ENCODE measurements at places on chromosomes 1 and 21. TPM values are rescaled to one million over a fixed set of nuclear protein-coding genes. Genes with fewer than 3 reads are reported as not detected.

DNA sequence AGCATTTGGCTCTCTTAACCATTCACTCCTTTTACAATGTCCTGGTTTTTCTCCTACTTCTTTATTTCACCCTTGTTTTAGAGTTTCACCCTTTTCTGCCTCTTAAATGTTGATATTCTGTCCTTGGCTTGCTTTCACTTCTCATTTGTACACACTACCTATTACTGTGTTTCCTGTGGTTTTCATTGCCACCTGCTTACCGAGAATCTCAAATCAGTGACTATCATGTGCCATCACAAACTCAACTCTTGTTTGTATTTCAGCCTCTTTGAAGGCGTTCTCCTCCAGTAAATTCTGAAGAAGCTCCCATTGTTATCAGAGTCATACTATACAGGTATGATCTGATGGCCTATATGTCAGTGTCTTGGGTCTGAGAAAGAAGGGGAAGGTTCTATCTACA is 65.7 kb downstream of the NPHS2 start:
- no peak for DNase-seq

AMY1B gene
- not detected for total RNA-seq

GRCh38 chr1:2639203-2639602 is 6.4 kb upstream of the MMEL1 start:
- no peak for DNase-seq

DNA sequence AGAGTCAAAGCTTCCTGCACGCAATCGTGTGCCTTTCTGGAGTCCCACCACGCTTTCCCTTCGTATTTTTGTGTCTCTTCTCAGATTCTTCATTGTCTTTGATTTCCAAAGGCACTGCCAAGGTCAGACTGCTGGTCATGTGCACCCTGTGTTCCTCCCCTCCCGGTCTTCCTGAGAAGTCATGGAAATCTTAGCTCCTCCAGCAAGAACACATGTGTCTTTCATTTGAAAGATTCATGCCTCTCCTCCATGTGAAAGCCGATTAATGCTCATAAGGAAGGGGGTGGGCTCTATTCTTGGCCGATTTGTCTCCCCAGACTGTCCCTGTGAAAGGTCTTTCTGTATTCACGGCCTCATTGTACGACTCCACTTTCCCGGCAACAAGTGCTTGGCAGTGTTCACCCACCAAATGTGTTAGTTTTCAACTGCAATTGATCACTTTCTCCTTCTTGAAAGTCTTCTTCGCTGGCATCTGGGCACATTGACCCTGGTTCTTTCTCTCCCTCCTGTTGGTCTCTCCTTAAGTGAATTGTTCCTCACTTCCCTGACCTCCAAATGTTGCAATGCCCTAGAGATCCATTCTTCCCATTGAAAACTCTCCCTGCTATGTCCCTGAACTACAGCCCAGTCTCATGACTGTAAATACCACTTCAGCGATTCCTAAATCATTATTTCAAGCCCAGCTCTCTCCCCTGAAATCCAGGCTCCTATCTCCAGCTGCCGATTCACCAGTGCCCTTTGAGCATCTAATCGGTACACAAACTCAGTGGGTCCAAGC is 25.4 kb downstream of the MX2 start:
- DNase-seq, result no peak

GRCh38 chr1:228046421-228047182 is 35.9 kb upstream of the ARF1 start:
- no peak for DNase-seq

DNA sequence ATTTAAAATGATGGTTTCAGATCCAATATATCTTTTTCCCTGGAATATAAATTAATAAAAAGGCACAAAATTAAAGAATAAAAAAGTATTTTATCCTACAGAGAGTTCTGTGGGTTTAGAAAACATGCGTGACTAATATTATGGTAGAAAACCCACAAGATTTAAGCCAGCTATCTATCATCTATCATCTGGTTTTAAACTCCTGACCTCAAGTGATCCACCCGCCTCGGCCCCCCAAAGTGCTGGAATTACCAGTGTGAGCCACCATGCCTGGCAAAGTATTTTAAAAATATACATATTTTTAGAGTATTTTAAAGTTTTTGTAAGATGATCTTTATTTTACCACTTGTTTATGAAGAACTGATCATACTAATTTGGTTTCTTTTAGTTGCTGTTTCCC is 79.5 kb downstream of the NRIP1 start:
- DNase-seq, result no peak

DNA sequence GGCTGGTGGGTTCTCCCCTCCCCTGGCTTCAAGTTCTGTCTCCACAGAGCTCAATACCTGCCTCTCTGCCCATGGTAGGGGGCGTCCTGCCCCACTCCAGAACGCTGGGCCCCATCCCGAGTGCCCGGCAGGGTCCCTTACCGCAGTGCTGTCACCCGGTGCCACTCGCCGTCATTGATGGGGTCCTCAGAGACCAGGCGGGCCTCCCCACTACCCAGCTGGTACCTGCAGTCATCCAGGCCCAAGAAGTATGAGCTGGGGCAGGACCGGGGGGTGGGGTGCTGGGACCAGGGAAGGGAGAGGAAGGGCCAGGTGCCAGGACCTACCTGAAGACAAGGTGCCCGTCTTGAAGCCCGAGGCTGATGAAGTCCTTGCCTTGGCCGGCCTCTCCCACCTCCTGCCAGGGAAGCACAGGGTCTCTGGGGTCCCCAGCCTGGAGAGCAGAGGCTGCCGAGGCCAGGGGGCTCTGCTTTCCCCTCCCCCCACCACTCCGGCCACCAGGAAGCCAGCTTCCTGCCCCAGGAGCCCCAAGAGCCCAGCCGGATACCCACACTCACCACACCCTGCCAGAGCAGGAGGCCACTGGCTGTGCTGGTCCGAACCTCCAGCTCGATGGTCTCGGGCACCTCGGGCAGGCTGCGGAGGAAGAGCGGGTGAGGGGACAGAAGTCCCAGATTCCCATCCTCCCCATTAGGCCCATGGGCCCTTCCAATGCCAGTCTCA is 12.1 kb downstream of the LDLRAD2 start:
- DNase-seq, result no peak

LCE2A gene
- total RNA-seq, result not detected

DNA sequence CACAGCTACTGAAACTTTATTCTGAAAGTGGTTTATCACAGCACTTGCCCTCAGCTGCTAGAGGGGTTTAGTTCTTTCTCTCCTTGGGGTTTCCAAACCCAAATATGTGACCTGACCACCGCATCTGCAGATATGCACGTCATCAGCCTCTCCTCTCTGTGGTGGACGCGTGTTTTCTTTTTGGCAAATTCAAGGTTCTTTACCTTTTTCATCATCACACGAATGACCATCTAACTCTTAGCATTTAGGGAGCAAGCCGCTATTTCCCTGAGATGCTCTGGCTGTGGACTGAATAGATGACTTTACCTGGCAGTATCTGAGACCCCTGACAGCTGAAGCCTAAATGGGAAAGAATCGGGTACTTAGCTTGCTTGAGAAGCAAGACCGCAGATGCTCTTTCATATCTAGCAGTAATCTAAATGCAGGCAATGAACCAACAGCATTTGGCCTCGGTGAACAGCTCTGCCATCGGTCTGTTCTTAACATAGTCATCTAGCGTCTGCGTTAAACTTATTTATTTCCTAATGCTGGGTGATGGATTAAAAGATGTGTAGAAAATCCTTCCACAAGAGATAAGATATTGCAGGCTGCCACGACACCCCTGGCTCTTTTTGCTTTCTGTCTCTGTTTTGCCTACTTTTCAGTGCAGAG is 463.4 kb downstream of the CAMTA1 start:
- no peak for DNase-seq

GRCh38 chr1:12180315-12180714 is 13.5 kb downstream of the TNFRSF1B start:
- no peak for DNase-seq

- DNase-seq, result no peak
These were observed 183.3 kb downstream of the CRB1 start for GRCh38 chr1:197451381-197451780.

GRCh38 chr1:147243841-147244240 is 1.4 kb downstream of the CHD1L start:
- no peak for DNase-seq

- DNase-seq, result no peak
These were observed 18.7 kb downstream of the EDN2 start for GRCh38 chr1:41465741-41466140.

GRCh38 chr1:7229186-7229585 is 443.9 kb downstream of the CAMTA1 start:
- DNase-seq, result no peak

DNA sequence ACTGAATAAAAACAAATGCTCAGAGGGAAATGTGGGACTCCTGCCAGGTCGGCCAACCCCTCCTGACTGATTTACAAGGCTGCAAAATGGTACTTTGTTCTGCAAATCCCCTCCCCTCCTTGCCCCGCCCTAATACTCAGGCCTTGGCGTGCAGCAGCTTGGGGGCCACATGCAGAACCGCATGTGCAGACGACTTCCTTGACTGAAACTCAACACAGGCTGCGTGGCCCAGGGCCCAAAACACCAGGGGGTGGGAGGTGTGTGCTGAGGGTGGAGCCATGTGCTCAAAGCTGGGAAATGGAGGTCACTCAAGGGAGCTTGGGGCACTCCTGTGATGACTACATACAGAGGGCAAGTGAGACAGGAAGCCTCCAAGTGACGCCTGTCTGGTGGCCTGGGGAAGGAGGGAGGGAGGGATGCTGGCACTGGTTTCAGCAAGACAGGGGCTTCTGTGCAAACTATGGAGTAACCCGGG is 87.2 kb downstream of the MRPL37 start:
- no peak for DNase-seq

DNA sequence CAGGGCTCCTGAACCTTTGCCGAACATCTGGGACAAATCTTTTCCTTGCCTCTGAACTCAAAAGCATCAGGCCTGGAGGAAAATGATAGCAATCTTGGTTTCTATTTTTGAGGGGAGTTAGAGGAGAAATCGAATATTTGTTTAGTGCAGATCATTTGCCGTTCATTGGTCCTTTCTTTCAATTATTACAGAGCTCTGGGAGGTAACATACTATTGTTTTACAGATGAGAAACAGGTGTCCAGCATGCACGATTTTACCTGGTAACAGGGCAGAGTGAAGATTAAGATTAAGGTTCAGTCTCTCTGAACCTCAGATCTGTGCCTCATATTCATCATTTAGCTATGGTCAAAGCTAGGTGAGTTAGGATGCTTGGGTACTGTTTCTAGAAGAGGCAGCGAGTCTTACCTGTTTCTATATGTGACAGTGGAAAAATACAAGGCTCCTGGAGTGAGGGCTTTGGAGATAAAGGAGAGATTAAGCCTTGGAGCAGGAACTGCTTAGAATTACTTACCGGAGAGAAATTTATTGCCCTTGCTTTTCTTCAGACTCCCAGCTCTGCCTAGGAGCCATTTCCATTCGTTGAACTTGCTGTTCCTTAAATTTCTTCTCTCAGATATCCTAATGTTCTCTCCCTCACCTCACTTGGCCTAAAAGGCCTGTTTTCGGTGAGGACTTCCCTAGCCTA is 1.4 kb downstream of the PRCC start:
- DNase-seq, result no peak

DNA sequence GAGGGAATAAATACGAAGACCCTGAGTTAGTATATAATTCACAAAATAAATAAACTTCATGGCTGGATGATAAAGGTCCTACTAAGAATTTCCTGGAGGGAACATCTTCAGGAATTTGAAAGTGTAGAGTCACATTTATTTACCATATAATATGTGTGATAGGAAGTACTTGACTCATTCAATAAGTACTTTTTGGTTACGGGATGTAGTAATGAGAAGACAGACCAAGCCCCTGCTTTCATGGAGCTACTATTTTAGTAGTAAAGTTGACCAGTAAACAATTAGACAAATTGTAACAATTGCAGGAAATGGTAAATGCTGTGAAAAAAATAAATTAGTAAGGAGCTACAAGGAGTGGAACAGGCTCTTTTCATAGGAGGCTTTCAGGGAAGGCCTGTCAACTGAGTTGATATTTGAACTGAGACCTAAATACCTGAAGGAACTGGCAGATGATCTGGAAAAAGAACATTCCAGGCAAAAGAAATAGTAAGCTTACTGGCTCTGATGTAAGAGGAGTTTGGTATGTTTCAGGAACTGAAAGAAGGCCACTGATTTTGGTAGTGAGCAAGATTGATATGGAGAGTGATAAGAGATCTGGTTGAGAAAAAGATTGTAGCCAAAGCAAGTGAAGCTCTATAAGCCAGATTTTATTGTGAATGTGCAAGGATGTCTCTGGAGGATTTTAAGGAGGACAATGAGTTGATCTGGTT is 36.2 kb downstream of the CAMSAP2 start:
- DNase-seq, result no peak

DNA sequence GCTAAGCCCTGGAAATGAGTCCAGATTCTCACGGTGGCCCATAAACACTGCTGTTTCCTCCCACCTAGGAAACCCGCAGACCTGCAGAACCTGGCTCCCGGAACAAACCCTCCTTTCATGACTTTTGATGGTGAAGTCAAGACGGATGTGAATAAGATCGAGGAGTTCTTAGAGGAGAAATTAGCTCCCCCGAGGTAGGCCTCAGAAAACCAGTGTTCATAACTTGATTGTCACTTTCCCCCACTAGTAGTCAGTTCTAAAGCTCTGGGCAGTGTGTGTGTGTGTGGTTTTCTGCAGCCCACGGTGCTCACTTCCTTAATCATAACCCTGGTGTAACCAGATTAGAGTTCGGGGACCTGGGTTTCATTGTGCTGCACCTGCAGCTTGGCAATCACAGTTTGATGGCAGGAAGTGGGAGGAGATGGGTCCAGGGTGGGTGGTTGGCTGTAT is 39.1 kb downstream of the CLIC6 start:
- DNase-seq, result no peak

DNA sequence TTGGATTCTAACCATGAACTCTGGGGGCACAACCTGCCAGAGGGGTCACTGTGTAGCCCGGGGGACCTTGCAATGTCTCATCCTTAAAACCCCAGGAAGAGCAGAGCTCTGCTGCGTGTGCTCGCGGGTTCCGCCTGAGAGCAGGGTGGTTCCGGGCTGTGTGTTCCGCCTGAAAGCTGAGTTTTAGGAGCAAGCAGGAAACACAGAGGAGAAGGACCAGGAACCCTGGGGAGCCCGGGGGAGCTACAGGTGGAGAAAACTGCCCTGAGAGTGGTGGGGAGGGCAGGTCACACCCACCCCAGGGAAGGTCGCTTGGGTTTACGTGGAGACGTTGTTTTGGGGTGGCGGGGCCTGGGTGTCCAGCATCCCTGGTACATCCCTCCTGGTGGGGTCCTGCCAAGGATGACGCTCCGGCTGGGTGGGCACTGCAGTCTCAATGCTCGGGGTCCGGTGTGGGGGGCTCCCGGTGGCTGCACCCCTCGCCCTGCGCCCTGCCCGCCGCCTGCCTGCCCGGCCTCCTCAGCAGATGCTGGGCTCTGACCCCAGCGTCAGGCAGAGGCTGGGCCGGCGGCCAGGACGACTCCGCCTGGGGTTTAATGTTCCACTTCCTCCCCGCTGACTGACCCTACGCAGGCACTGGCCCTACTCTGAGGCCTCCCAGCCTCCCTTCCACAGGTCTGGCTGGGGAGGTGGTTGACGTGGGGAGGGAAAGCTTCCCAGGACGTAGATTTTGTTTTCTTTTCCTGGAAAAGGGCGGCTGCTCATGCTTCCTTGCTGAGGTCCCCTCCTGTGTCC is 17.3 kb upstream of the C1orf159 start:
- no peak for DNase-seq

NHLH1 gene
- total RNA-seq, result 0.17 TPM

DNA sequence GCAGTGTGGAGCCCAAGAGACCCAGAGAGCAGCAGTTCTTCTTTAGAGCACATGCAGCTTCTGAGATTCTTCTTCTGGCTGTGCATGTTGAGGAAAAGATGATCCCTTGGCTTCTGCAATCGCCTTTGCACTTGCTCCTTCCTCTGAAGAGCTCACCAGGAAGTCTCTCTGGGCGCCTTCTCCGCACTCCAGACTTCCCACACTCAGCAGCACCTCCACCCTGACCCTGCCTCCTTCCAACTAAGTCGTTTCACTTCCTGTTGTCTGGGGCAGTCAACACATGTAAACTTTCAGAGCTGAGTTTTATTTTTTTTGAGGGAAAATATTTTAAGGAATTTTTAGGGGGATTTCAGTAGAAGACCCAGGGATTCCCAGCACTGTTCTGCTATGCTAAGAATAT is 73.4 kb upstream of the F3 start:
- DNase-seq, result no peak
